ENCODE measurements at places on chromosomes 7 and 10.

- no peak for DNase-seq
Measured at GRCh38 chr10:7886056-7886455, 67.8 kb downstream of the TAF3 start.

DNA sequence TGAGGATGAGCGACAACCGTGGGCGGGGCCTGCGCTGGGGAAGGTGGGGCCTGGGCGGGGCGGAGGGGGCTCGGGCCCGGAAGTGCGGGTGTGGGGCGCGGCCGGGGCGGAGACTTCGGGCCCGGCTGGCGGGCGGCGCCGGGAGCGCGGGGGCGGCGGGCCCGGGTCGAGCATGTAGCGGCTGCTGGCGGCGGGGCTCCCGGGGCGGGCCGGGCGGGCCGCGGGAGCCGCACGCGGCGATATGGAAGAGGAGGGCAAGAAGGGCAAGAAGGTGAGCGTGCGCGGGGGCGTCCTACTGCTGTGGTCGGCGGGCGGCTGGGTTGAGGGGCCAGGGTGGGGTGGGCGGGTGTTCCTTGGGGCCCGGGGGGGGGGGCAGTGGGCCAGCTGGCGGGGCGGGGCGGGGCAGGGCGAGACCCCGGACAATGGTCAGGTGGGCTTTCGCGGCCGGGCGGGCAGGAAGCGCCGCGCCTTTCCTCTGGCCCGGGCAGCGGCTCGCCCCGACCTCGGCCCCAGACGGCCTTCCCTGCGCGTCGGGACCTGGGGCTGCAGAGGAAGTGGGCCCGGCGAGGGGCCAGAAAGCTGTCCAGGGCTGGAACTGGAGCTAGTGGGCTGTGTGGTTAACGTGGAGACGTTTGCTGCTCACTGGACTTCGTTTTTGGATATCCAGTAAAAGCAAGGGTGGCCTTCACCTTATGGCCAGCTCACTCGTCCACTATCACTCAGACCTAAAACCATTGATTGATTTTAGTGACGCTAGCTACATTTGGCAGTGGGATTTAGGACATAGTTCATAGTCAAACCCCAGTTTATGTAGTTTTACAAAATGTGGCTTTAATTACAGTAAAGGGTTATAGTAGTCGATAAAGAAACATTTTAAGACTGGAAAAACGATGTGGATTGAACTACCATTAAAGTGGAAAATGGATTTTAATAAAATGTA, at the start of gene CCM2:
CCM2 (plus strand) TSS at position 109 of the 940 bp plus-strand sequence; CDS start at position 242, 133 bp downstream.
- peak; percentile 54 for DNase-seq

DNA sequence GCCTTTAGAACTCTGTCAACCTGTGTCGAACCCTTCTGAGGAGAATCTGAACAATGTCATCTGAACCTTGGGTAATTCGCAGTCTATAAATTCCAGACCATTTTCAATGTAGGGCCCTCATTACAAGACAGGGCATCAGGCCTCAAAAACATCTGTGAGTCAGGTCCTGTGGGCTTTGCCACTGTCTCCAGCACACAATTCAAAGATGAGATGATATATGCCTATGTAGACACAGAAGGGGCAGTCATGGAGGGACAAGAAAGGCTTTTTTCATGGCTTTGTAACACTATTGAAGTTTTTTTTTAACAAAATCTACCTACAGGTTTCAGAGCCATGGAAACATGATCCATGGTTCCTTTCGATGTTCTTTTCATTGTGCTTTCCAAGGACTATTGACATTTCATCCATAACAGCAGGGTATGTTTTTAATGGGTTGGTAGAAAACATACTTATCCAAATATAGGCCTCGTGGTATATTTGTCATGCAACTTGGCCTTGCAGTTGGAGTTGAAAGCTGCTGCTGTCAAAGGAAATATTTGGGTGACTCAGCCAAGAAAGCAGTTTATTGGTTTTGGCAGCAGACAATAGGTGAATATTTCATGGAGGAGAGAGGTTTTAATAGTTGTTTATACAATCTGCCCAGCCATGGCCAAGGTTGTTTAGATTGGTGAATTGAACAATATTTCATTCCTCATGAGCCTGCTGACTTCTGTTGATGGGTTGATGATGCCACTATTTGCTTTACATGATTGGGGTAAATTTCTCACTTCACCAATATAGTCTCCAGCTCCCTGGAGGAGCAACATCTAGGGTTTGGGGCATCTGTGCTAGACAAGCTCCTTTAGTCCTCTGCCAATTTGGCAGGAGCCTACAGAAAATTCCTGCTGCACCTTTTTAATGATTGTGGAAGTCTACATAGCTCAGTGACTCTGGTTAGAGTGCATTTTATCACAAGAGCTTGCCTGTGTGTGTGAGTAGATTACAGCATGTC, 158.4 kb upstream of the TMEM72 start:
- no peak for DNase-seq

DNA sequence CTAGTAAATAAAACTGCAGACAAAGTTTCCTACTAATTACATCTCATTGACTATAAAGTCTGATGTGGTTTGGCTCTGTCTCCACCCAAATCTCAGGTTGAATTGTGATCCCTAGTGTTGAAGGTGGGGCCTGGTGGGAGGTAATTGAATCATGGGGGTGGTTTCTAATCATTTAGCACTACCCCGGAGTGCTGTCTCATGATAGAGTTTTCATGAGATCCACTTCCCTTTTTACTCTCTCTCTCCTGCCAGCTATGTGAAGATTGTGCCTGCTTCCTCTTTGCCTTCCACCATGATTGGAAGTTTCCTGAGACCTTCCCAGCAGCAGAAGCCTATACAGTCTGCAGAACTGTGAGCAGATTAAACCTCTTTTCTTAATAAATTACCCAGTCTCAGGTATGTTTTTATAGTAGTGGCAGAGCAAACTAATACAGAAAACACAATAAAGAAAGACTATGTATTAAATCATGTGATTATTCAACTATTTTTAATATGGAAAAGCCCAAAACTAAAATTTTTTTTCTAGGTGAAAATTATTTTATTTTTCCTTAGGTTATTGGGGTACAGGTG, 232.1 kb downstream of the FZD1 start:
- DNase-seq = no peak

GRCh38 chr7:91397096-91397495, 132.9 kb downstream of the FZD1 start:
- no peak for DNase-seq

- no peak for DNase-seq
Measured at GRCh38 chr7:82414389-82414788, 29.2 kb downstream of the CACNA2D1 start.
